Effector memory CD4-positive, alpha-beta T cell (primary cell): ENCODE measurements at places on chromosomes 3 and 15.

DNA sequence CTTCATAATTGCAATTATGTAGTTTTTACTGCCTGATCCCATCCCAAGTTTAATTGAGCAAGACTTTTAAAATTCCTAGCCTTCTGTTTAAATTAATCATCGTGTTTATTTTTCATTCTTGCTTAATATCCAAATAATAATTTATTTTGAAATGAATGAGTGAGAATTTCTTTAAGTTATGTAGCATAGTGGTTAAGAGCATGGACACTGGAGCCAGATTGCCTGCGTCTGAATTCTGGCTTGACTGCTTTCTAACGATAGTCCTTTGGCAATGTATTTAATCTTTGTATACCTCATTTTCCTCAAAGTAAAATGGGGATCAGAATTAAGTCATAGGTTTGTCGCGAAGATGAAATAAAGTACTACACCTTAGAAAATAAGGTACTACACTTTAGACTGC is 71.4 kb downstream of the LRRC49 start:
- no peak for DNase-seq

DNA sequence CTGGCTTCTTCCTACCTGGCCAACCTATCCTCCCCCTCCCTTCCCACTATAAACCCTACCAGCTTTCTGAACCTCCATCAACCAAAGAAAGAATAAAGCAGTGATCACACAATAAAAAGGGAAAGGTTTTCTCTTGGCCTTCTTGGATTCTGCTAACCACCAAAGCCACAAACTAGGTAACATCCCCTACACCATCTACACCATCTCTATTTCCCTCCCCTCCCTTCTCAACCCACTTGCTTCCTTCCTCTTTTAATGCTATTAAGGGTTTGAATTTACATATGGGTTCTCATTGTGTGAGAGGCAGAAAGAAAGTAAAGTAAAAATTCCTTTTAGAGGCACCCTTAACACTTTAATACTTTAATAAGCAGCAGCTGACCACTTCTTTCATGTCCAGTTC is 25.8 kb upstream of the RSL24D1 start:
- DNase-seq: no peak

DNA sequence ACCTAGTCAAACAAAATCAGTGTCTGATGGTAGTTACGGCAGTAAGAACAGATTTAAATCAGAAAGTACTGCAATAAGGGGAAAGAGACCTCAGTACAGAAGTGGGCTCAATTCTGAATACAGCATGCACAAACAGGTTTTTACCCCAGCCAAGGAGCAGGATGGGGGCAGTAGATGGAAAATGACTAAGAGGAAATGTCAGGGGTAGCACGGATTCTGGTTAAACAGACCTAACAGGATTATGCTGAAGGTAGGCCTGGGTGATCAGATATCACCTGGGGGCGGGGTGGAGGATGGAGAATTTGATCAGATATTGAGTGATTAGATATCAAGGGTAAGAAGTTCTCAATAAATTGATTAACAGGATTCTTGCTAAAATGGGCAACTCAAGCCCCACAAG is 19.0 kb downstream of the MESD start:
- no peak for DNase-seq

- no peak for DNase-seq
Measured at GRCh38 chr15:58504674-58505234, 73.0 kb downstream of the LIPC start.

DNA sequence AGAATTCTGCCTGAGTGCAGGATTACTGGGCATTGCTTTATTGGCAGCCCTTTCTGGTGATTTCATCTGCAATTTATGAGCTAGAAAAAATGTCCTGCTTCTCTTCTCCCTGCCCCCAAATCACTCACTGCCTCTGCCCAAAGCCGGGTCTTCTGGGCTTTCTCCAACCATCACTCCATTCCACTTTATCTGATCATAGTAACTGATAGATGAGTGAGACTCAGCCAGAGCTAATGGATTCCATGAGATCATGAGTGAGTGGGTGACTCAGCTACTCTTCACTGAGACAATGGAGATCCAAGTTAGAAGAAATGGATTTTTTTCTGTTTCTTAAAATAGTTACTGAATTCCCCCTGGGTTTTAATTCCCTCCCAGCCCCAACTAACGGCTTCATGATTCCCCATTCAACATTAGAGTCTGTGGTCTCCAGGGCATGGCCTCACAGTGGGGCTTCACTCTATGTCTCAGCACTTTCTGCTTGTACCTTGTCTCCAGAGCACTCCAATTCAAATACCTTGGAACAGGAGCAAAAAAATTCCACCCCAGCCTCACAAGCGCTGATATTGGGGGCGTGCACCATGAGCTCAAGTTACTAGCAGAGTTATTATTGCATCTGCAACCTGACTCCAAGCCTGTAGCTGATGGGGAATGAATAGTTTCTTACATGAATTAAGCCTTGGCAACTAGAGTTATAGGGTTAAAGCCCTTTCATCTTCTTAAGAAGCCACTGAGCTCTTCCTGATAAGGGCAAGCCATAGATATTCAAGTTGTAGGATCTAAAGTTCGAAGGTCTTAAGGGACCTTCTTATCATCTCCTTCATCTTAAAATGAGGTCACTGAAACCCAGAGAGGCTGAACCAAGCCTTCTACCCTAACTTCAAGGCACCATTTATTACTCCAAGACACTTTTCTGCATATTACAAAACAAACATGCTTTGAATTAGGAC is 85.9 kb downstream of the AGBL1 start:
- no peak for DNase-seq

- DNase-seq: no peak
Measured at GRCh38 chr15:74343797-74344127, 23.7 kb downstream of the CYP11A1 start.

- DNase-seq: no peak
Measured at GRCh38 chr3:106725566-106725965, 651.7 kb upstream of the CCDC54 start.

GRCh38 chr15:45583731-45584639 is 3.2 kb upstream of the BLOC1S6 start:
- DNase-seq: no peak

DNA sequence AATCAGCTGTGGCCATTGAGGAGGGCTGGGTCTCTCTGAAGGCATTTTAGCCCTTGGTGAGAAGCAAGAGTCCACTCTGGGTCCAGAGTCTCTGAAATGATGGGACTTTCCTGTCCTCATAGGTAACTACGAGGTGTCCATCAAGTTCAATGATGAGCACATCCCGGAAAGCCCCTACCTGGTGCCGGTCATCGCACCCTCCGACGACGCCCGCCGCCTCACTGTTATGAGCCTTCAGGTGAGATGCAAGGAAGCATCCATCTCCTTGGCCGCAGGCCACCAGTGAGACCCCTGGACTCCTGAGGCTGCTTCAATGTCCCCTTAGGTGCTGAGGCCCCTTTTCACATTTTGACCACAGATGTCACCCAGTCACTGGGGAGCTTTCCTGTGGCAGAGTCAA is 54.9 kb downstream of the DNASE1L3 start:
- DNase-seq: no peak

- no peak for DNase-seq
Measured at GRCh38 chr3:106071306-106071705, 202.5 kb upstream of the CBLB start.

DNA sequence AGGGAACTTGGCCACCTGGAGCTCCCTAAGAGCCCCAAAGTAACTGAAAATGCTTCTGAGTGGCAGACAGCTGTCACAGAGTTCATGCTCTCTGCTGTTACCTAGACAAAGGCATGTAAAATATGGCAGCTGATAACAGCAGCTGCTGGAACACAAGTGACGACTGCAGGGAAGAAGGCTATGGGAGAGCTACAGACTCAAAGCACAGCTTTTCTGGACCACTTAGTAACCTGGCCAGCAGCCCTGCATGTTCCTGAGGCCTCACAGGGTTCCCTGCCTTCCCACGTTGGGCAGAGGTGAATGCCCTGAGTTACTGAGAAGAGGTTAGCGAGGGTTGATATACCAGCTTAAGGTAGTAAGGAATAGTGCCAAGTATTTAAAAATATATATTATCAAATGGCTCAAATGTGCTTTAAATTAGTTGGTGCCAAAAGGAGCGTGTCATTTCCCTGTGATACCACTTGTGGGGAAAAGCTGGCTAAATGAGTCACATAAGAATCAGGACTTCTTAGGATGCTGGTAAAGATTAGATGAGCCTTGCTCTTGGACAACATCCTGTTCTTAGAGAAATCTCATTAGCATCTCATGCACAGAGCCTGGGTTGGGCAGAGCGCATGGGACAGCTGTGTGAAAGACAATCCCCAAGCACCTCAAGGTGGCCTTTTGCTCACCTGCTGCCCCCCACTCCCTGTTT is 76.4 kb upstream of the SCN5A start:
- no peak for DNase-seq

DNA sequence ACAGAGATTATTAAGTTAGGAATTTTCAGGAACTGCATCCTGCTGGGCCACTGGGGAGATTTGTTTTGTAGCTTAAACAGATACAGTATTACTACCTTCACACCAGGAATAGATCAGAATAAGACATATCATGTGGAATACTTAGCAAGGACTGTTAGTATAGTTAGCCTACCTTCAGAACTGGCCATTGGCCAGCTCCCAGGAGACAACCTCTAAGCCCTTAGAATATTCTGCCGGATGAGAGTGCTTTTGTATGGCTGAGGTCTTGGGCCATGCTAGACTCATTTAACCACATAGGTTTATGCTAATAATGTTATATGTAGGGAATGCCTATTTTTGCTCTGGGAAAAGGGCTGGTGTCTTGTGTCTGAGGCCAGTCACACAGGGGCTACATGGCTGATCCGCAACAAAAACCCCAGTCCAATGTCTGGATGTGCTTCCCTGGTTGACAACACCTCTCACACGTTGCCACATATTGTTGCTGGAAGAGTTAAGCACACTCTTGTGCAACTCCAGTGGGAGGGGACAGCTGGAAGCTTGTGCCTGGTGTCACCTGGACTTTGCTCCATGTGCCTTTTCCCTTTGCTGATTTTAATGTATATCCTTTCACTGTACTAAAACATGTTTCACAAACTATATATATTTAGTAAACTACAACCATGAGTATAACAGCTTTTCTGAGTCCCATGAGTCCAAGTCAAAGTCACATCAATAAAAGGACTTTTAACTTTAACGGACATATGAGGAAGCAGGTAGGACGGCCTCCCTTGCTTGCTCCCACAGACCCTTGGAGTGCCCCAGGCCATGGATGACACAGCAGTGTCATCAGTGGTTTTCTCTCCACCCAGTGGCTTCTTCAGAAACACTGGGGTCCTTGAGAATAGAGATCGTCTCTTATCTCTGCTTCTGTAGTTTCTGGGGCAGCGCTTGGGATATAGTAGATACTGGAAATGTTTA is 118.0 kb upstream of the C3orf80 start:
- DNase-seq: no peak

DNA sequence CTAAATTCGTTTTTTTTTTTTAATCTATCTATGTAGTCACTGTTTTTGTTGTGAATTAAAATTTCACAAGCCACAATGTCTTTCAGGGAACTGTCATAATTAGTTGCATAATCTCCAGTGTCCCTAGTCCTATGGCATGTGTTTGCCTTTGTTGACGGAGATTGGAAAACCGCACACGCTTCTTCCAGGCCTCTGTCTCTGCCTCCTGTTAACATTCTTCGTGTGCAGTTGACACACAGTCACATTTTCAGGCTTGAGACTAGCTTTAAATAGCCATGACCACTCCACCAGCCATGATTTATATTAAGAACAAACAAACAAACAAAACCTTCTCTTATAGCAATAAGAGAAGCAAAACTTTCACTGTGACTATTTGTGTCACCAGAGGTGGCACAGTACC is 139.8 kb downstream of the DUT start:
- no peak for DNase-seq

- no peak for DNase-seq
Measured at GRCh38 chr15:27694506-27695087, 404.5 kb downstream of the OCA2 start.

- DNase-seq: no peak
Measured at GRCh38 chr15:40313531-40314398, 6.0 kb upstream of the PLCB2 start.

DNA sequence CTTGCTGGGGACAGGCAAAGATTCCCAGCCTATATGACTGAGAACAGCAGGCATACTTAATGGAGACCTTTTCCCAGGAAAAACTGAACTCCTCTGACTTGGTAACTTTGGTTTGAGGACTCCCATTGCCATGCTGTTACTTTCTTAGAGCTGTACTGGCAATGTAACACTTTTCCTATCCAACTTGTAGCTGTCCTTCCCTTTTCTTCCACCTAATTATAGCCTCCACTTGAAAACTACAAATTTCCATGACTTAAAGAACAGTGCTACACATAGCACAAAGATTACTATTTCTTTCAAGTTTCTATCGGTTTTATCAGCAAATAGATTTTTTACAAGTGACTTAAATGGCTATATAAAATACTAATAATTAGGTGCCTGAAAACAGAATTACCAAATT is 116.9 kb downstream of the GSK3B start:
- no peak for DNase-seq

GRCh38 chr15:76674883-76675282 is 230.3 kb downstream of the SCAPER start:
- no peak for DNase-seq

GRCh38 chr3:188196232-188196990 is 42.5 kb downstream of the LPP start:
- DNase-seq: no peak

- no peak for DNase-seq
Measured at GRCh38 chr3:9826815-9827573, 16.8 kb downstream of the RPUSD3 start.

GRCh38 chr3:48607519-48607918 is 1.9 kb downstream of the UQCRC1 start:
- DNase-seq: no peak

- no peak for DNase-seq
Measured at GRCh38 chr3:151087648-151088047, 2.2 kb downstream of the MED12L start.

DNA sequence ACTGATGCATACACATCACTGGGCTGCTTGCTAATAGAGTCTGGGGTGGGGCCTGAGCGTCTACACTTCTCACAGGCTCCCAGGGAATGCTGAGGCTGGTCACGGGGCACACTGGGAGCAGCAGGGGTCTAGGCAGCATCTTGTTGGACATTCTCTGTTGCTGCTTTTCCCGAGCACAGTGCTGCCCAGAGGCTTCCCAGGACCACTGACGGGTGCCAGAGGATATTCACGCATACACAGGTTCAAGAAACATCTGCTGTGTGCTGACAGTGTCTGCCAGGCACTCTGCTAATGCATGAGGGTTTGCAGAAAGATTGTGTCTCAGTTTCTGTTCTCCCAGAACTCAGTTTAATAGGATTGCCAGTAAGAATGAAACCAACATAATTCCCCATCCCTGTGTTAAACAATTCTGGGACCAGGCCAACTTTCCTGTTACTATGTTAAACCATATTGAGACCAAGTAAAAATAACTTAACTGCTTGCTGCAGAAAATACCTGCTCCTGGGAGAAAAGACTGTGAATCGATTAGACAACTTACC is 23.9 kb upstream of the BCL2L10 start:
- DNase-seq: no peak
